ENCODE measurements at places on chromosomes 6 and 20.

DNA sequence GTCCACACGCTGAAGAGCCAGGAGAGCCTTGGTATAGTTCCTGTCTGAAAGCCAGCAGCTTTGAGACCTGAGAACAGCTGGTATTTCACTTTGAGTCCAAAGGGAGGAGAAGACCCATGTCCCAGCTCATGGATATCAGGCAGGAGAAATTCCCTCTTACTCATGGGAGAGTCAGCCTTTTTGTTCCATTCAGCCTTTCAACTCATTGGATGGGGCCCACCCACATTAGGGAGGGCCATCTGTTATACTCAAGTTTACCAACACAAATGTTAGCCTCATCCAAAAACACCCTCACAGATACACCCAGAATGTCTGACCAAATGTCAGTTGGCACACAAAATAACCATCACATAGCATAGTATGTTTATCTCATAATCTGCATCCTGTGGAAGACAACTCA lies 80.1 kb downstream of the GMDS start:
- no peak for DNase-seq

DNA sequence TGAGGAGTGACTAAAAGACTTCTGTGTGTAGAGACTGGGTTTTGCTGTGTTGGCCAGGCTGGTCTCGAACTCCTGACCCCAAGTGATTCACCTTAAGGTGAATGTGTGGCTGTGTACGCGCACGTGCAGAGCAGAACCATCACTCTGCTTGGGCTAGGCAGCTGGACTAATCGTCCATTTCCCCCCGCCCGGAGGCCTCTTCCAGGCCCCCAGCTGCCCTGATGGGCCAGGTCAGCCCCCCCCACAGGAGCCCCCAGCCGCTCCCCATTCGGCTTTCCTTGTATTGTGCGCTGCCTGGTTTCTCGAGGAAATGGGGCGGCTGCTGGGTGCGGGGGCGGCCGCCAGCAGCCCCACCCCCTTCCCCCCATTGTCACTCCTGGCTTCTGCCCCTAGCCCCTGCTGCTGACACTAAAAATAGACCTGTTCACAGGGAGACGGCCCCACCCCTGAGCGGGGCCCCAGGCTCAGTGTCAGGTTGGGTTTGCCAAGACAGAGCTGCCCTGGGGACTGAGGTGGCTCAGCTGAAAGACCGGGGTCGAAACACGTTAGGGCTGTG lies 24.6 kb upstream of the CSNK2A1 start:
- no peak for DNase-seq

- DNase-seq = peak; percentile 34
Observed at GRCh38 chr6:114342826-114343781, at the start of gene HS3ST5. TSS of gene HS3ST5 (minus strand) at chr6:114343023. CDS start at chr6:114062845, 280,178 bp downstream.

DNA sequence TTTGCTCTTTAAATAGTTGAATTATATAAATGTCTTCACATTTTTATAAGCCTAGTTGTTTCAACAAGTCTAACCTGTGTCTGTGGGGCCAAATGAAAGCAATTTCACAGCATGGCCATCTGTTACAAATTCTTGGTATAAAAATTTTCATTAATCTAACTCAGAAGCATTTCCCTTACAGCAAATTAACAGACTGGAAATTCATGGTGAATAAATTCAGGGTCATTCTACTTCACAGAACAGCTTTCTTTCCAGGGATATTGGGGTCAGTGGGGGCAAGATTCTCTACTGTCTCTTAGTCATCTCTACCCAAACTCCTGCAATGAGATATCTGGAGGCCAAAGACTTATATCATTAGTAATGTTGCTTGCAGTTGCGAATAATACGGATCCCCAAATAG lies 352.1 kb downstream of the MMUT start:
- no peak for DNase-seq

- no peak for DNase-seq
Observed at GRCh38 chr6:62284725-62285124, 1.3 kb downstream of the KHDRBS2 start.

DNA sequence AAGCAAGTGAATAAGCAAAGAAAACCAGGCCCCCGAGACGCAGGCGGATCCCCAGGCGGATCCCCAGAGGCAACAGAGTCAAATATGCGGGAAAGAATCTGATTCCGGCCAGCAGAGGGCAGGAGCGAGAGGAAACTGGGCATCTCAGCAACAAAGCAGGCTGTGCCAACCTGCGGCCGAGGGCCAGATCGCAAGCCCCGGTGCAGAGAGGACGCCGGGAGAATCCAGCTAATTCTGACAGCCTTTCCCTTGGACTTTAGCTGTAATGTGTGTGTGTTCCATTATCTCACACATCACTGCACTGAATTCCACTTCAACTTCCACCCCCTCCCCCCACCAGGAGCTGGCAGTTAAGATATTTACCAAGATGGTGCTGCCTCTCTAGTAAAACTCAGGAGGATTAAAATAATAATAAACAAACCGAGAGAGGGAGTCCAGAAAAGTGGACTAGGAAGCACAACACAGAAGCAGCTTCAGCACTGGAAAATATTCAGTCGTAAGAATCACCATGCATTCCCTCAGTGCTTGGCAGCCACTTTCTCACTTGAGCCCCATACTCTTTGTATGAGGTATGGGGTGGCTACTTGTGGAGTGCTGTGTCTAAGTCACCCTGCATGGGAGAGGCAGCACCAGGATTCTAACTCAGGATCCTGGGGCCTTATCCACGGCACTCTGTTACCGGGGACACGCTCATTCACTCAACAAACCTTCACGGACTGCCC lies 66.2 kb upstream of the SNX9 start:
- peak; percentile 81 for DNase-seq

DNA sequence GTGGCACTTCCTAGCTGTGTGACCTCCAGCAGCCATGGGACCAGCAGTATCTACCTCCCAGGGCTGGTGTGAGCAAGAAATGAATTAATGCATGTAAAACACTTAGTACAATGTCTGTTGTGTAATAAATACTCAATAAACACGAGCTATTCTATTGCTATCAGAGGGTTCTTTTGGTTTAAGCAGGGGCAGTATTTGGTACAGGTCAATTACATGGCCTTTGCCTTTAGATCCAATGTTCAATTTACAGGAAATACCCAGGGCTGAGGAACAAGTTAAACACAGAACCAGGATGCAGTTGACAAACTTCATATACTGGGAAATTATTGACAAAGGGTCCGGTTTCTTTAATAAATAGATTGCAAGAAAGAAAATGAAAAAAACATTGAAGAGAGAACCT lies 2.9 kb downstream of the TGM2 start:
- DNase-seq = no peak

Measured in AG08395 (cell line).